ENCODE measurements at places on chromosomes 16 and 17. TPM values are rescaled to one million over a fixed set of nuclear protein-coding genes. Genes with fewer than 3 reads are reported as not detected.

Gene TMC7
- total RNA-seq: 6.0 TPM

Gene TRIM47
- 0.90 TPM for total RNA-seq

Gene STAC2
- total RNA-seq: 0.13 TPM

Gene KRT20
- total RNA-seq: not detected

Gene SIRT7
- 5.1 TPM for total RNA-seq

DNA sequence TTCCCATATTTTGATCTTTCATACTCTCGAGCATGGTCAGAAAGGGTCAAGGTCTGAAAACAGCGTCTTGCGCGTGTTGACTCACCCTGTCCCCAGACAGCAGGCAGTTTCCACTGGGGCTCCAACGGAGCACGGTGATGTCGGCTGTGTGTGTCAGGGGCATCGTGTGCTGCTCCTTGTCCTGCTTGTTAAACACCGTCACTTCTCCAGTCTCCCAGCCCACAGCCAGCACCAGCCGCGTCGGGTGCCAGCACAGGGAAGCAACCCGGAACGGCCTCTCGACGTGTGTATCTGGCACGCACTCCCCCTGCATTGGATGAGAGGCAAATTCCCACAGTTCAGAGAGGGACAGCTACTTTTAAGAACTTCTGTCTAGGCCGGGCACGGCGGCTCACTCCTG, 9.6 kb downstream of the IFT140 start:
- no peaks in the 10 kb centered on the region for H3K27me3 ChIP-seq
- H3K36me3 ChIP-seq: no peaks in the 10 kb centered on the region
- no peak overlapping the region for H3K27ac ChIP-seq
- no peak overlapping the region for H3K4me3 ChIP-seq
- no peak for DNase-seq

DNA sequence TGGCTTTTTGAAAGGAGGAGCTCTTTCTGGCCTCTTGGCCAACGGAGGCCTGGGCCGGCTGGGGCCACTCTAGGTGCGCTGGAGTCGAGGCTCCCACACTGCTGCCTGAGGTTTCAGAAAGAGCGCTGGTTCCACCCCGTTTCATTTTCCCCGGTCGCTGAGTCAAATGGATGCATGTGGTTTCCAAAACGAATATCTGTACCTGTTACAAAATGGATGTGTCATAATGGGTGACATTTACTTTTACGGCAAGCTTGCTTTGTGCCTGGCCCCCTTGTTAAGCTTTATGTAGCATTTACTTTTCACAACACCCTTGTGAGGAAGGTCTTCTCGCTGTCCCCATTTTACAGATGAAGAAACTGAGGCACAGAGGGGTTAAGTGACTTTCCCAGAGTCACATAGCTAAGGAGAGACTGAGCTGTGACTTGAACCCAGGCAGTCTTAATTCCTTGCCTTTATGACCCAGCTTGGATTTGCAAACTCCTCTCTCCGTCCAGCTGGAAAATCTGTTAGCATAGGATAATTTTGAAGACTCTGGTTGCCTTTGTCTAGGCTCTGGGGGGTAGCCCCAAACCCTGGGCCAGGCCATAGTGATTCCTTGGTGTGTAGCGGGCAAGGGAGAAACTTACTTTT, 10.6 kb downstream of the KSR1 start:
- H3K4me1 ChIP-seq: peaks cover 13% of the 10 kb centered on the region
- no peaks in the 10 kb centered on the region for H3K27me3 ChIP-seq
- DNase-seq: no peak
- H3K4me3 ChIP-seq: no peak overlapping the region
- H3K27ac ChIP-seq: no peak overlapping the region

DNA sequence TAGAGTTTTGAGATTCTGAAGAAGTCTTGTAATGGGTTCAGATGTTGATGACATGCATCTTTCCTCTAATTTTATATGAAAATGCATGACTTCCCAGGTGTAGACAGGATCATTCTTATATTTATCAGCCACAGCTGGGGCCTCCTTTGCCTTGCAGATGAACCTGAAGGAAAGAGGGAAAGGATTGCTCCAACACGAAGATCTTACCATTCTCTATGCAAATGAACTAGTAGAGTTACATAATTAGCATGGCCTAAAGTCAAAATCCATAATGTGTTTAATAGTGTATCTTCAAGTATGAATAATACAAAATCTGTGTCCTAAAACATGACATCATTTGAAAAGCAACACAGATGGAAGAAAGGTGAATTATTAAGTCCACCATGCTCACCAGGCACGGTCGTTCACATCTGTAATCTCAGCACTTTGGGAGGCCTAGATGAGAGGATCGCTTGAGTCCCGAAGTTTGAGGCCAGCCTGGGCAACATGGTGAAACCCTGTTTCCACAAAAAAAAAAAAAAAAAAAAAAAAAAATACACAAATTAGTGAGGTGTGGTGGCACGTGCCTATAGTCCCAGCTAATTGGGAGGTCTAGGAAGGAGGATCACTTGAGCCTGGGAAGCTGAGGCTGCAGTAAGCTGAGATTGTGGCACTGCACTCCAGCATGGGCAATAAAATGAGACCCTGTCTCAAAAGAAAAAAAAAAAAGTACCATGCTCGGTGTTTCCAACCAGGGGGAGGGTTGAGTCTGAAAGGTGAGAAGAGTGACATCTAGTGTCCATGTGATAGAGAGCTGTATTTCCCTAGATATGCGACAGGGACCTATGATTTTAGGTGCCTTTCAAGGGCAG, 6.3 kb downstream of the VWA3A start:
- H3K27ac ChIP-seq: no peak overlapping the region
- H3K4me1 ChIP-seq: peaks cover 10% of the 10 kb centered on the region
- no peaks in the 10 kb centered on the region for H3K27me3 ChIP-seq
- no peak overlapping the region for H3K4me3 ChIP-seq

- H3K36me3 ChIP-seq: no peaks in the 10 kb centered on the region
- H3K27ac ChIP-seq: no peak overlapping the region
These were observed 11.7 kb upstream of the MNT start for GRCh38 chr17:2412561-2413021.

DNA sequence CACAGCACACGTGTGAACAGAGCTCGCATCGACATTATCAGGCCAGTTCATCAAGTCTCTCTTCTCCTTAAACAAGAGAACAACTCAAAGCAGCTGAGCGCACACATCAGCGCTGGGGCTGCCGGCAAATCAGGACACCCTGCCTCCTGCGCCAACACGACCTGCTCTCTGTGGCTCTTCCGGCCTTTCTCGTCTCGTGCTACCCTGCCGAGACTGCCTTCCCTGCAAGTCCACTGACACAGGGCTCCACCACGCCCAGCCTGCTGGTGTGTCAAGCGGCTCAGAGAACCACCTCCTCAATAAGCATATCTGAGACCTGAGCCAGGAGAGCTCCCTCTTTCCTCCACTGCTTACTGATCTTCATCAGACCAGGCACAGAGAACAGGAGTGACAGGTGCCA, 96.9 kb downstream of the ZNF778 start:
- no peaks in the 10 kb centered on the region for H3K4me1 ChIP-seq
- no peak overlapping the region for H3K27ac ChIP-seq
- H3K4me3 ChIP-seq: no peak overlapping the region
- no peaks in the 10 kb centered on the region for H3K36me3 ChIP-seq
- H3K27me3 ChIP-seq: no peaks in the 10 kb centered on the region

GRCh38 chr16:81517629-81518438, 73.2 kb downstream of the CMIP start:
- DNase-seq: no peak
- no peak overlapping the region for H3K4me3 ChIP-seq
- peaks cover 14% of the 10 kb centered on the region for H3K4me1 ChIP-seq
- H3K27ac ChIP-seq: no peak overlapping the region
- no peaks in the 10 kb centered on the region for H3K27me3 ChIP-seq
- no peaks in the 10 kb centered on the region for H3K36me3 ChIP-seq

DNA sequence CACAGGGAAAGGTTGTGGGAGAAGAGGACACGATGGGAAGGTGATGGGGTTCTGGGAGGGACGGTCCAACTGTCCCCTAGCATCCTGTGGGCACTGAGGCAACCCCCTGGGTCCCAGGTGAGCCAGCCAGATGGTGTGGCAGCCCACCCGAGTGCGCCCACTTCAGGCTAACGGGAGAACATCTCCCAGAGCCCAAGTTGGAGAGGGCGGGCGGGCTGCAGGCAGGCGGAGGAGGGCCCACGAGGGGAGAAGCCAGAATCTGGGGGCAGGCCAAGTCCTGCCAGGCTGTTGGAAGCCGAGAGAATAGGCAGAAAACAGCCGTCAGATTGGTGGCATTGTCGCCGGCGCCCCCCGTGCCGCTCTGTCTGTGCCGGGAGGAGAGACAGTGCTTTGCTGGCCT, 13.8 kb upstream of the ABCC3 start:
- no peak overlapping the region for H3K27ac ChIP-seq
- no peak overlapping the region for H3K4me3 ChIP-seq
- peaks cover 58% of the 10 kb centered on the region for H3K4me1 ChIP-seq
- no peaks in the 10 kb centered on the region for H3K36me3 ChIP-seq

DNA sequence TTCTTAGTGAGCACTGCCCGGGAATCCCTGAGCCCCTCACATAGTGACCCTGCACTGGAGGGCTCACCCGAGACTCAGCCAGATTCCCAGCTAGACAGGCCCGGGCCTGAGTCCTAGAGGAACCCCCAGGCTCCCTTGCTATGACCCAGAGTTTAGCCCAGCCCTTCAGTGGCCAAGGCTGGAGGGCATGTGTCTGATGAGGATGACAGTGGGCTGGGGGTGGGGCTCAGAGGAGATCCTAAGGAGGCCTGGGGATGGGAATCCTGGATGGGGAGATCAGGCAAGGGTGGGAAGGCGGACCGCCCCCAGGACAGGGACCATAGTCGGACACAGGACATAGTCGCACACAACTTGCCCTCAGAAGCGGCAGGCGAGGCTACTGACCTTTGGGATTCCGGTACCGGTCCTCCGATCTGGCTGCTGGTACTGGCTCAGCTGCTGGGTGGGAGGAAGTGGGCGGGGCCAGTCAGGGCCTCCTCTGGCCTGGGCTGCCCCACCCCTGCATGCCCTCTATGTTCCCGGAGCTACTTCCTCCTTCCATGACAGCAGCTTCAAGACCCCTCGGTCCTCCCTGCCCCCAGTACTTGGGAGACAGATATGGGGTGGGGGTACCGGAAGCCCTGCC, 1.1 kb downstream of the CD79B start:
- no peaks in the 10 kb centered on the region for H3K36me3 ChIP-seq
- H3K4me3 ChIP-seq: no peak overlapping the region
- peak; percentile 30 for DNase-seq
- no peak overlapping the region for H3K27ac ChIP-seq

DNA sequence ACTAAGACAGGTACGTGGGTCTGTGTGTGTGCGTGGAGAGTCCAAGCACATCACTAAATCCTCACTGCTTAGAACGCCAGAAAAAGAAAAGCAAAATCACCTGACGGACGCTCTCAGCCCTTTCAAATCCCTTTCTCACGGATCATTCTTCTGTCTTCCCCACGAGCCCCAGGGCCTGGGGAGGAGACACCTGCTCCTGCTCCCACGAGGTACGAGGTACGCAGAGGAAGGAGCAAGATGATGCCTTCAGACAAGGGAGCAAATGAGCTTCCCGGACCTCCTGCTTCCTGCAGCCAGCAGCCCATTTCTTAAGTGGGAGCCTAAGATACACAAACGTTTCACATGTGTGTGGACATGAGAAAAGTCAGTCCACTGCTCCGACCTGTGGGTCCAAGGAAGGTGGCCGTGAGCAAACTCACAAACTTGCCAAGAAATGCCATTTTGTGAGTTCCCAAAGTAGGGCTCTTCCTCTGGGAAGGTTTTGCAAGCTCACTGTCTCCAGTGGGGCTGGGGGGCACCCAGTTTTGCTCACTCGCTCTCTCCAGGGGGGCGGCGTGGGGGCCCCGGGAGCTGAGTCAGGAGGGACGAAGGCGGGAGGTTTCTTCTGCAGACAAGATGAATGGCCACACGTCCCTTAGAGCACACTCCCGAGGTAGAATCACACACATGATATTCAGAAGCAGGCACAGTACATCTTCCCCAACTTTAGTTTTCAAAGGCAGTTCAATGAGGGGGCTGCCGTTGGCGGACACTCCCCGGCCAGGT, 68.1 kb downstream of the MRM3 start:
- H3K27ac ChIP-seq: no peak overlapping the region
- H3K4me3 ChIP-seq: no peak overlapping the region
- DNase-seq: no peak
- H3K27me3 ChIP-seq: no peaks in the 10 kb centered on the region
- H3K36me3 ChIP-seq: no peaks in the 10 kb centered on the region

- H3K4me3 ChIP-seq: no peak overlapping the region
- DNase-seq: no peak
- no peak overlapping the region for H3K27ac ChIP-seq
- peaks cover 39% of the 10 kb centered on the region for H3K27me3 ChIP-seq
These were observed 24.5 kb downstream of the TBX2 start for GRCh38 chr17:61423967-61424649.

GRCh38 chr17:50593321-50593720, 32.8 kb downstream of the CACNA1G start:
- H3K27me3 ChIP-seq: no peaks in the 10 kb centered on the region
- H3K36me3 ChIP-seq: no peaks in the 10 kb centered on the region
- peak; percentile 94 for DNase-seq

DNA sequence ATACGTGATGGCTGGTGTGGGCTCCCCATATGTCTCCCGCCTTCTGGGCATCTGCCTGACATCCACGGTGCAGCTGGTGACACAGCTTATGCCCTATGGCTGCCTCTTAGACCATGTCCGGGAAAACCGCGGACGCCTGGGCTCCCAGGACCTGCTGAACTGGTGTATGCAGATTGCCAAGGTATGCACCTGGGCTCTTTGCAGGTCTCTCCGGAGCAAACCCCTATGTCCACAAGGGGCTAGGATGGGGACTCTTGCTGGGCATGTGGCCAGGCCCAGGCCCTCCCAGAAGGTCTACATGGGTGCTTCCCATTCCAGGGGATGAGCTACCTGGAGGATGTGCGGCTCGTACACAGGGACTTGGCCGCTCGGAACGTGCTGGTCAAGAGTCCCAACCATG, 5.6 kb downstream of the MIEN1 start:
- H3K27me3 ChIP-seq: no peaks in the 10 kb centered on the region
- peaks cover 2% of the 10 kb centered on the region for H3K4me1 ChIP-seq
- no peak overlapping the region for H3K27ac ChIP-seq
- no peak for DNase-seq

GRCh38 chr16:69823831-69824563, 61.9 kb downstream of the WWP2 start:
- H3K27ac ChIP-seq: peak overlapping the region; percentile 31
- no peaks in the 10 kb centered on the region for H3K36me3 ChIP-seq
- no peaks in the 10 kb centered on the region for H3K27me3 ChIP-seq
- no peak overlapping the region for H3K4me3 ChIP-seq
- DNase-seq: no peak

DNA sequence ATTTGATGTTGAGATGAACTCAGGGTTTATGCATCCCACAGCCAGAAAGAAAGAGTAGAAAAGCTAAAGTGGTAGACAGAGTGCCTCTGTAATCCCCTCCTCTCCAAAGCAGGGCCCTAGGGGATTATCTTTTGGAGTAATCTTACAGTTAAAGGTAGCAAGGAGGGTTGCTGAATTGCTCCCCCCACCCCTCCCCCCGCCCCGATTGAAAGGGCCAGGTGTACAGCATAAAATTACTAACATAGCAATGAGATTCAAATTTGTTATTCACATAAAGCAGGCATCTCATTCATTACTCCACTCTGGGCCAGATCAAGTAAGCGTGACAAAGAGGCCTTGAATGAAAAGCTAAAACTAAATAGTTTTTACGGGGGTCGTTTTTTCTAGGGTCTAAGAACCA, 72.7 kb downstream of the STH start:
- peaks cover 6% of the 10 kb centered on the region for H3K36me3 ChIP-seq
- H3K4me3 ChIP-seq: peak overlapping the region; percentile 12
- H3K4me1 ChIP-seq: peaks cover 30% of the 10 kb centered on the region
- DNase-seq: peak; percentile 54
- no peaks in the 10 kb centered on the region for H3K27me3 ChIP-seq

GRCh38 chr16:84207879-84208278, 16.9 kb downstream of the ADAD2 start:
- DNase-seq: peak; percentile 44
- no peaks in the 10 kb centered on the region for H3K27me3 ChIP-seq

GRCh38 chr16:29029168-29029994, 44.5 kb downstream of the LAT start:
- H3K4me3 ChIP-seq: peak overlapping the region; percentile 3
- H3K36me3 ChIP-seq: no peaks in the 10 kb centered on the region
- H3K27ac ChIP-seq: no peak overlapping the region
- no peaks in the 10 kb centered on the region for H3K27me3 ChIP-seq
- DNase-seq: peak; percentile 71

Data from neural progenitor cell (in vitro differentiated cells).